ENCODE measurements at places on chromosomes 7 and 10. TPM values are rescaled to one million over a fixed set of nuclear protein-coding genes. Genes with fewer than 3 reads are reported as not detected.

- DNase-seq, result no peak
- no peak overlapping the region for H3K27ac ChIP-seq
- H3K36me3 ChIP-seq, result no peaks in the 10 kb centered on the region
Measured at GRCh38 chr10:17865351-17865750, 56.2 kb downstream of the MRC1 start.

MSMB gene
- not detected for total RNA-seq

PKD2L1 gene
- total RNA-seq, result 0.04 TPM

PAX4 gene
- not detected for total RNA-seq

CEP55 gene
- 7.0 TPM for total RNA-seq
